Urinary bladder (tissue), 4 donors: ENCODE measurements at places on chromosomes 6 and 20. TPM values are rescaled to one million over a fixed set of nuclear protein-coding genes. Genes with fewer than 3 reads are reported as not detected.
A peak's percentile ranks its signal among the peaks of the same experiment; 100 is the strongest.

DNA sequence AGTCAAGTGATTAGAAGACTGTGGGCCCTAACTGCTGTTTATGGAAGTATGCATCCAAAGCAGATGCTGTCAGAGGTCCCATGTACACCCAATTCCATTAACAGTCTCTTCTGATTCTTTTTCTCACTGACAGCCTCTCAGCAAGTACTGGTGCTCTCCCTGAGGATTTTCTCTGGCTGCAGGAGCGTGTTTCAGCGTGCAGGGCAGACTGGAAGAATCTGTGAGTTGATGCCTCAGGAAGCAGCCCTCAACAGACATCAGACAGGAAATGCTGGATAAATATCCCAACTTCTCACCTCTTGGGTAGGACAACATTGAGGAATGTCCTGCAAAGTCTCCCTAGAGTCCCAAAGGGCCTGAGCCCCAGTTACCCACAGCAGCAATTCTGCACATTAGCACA lies 40.8 kb downstream of the ANKEF1 start:
- no peak for DNase-seq

DNA sequence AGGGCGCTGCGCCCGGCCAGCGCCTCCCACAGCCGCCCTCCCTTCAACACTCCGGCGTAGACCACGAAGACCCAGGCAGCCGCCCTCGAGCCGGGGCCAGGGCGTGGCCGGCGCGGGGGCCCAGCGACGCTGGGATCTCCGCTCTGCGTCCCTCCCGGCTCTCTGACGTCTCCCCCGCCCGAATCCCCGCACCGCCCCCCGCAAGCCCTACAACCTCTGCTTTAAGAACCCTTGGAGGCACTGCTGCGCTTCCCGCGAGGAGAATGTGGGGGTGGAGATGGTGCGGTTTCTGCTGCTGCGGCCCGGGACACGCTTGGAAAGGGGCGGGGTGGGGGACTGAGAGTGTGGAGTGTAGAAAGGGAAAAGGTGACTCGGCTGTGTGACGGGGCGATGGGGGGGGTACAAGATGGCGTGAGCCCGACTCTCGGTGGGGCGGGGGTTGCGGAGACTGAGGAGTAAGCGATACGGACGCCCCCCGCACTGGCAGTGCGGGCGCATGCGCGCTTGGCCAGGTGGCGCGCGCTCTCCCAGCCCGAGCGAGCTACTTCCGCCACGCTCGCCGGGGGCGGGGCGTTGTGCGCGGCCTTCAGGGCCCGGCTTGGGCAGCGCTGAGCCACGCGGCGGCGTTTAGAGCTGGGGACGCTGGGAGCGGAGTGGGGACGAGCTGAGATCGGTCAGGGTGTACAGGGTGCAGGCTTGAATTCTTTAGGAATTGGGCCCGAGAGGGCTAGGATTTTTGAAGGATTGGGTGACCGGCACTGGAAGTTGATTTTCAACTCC lies at the start of gene SUPT3H:
Gene SUPT3H (minus strand): TSS at position 381 of the 780 bp plus-strand sequence.
- DNase-seq, result peak; percentile 87

DNA sequence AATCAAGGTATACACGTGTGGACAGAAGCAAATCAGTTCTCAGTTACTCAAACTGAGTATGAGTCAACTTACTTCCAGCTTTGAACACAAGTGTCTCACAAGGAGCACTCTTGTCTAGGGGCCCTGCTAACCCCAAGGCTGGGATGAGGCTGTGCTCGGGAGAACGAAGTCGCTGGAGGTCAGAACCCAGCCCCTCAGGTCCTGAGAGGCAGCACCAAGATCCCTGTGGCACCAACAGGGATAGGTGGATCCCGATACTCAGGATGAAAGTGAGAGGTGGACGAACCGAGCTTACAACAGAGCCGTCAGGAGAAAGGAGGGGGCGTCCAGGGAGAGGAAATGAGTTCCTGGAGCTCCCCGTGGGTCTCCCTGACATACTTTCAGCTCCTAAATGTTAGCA lies 85.7 kb downstream of the GINS1 start:
- DNase-seq, result no peak

DNA sequence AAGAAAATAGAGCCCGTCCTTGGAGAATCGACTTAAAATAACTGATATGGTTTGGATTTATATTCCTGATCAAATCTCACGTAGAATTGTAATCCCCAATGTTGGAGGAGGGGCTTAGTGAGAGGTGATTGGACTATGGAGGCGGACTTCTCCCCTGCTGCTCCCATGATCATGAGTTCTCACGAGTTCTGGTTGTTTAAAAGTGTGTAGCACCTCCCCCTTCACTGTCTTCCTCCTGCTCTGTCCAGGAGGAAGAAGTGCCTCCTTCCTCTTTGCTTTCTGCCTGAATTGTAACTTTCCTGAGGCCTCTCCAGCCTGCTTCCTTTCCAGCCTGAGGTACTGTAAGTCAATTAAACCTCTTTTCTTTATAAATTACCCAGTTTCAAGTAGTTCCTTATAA lies 529.2 kb downstream of the HAO1 start:
- DNase-seq, result no peak

The NTSR1 gene
- total RNA-seq, result 0.05 TPM

The MYL9 gene
- total RNA-seq, result 42.6 TPM

GRCh38 chr6:1538810-1539478 lies 70.8 kb upstream of the FOXC1 start:
- no peak for DNase-seq

The WFDC10B gene
- not detected for total RNA-seq

The LAMA4 gene
- 426 TPM for total RNA-seq

GRCh38 chr6:15985379-15985959 lies 143.4 kb upstream of the MYLIP start:
- DNase-seq, result no peak

The GSTA1 gene
- total RNA-seq, result not detected

DNA sequence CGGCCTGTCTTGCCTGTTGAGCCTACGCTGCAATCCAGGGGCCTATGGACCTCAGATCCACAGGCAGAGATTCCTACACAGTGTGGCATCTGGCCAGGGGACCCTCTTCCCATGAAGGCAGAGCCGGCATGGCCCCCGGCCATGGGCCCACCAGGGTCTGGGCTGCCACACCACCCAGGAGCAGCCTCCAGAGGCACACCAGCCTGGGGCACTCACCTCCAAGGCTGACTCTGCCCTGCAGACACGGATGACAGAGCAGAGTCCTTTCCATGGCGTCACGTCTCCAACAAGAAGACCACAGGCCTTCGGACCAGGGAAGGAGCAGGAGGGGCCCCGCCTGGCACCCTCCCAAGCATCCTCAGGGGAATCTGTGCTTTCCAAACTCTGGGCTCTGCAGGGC lies 3.5 kb upstream of the HRH3 start:
- DNase-seq, result no peak

DNA sequence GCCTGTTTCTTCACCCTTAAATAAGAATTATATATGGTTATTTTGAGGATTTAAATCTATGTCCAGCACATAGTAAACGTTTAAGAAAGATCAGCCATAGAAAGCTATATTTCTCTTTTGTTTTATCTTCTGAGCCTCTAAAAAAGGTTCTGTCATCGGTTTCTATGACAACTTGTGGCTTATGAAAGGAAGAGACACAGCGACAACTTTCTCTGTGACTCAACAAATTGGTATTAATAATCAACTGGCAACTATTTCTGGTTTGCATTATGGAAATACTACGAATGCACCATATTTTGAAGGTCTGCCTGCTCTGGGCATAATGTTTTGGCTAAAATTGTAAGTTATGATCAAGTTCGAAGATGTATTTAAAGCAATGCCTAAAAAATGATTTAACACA lies 751.0 kb downstream of the CD109 start:
- no peak for DNase-seq

The RALGAPA2 gene
- total RNA-seq, result 41.6 TPM

The ADGRB3 gene
- total RNA-seq, result 29.4 TPM

DNA sequence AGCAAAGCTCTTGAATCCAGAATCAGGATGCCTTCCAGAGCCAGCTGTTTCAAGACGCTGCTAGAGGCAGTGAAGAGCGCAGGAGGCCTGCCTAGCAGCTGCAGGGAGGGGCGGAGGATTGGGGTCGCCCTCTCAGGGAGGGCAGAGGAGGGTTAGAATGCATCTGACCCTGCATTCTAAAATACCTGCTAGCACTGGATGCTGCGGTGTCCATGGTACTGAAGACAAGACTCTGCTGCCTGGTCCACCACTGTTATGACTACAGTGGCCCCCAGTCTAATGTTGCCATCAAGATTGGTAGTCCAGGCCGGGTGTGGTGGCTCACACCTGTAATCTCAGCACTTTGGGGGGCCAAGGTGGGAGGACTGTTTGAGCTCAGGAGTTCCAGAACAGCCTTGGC lies 193.7 kb upstream of the PROKR2 start:
- DNase-seq, result no peak

GRCh38 chr6:131602781-131603312 lies 25.2 kb downstream of the MED23 start:
- no peak for DNase-seq

- DNase-seq, result no peak
These were observed 127.5 kb downstream of the SYCP2 start for GRCh38 chr20:59805786-59806577.

DNA sequence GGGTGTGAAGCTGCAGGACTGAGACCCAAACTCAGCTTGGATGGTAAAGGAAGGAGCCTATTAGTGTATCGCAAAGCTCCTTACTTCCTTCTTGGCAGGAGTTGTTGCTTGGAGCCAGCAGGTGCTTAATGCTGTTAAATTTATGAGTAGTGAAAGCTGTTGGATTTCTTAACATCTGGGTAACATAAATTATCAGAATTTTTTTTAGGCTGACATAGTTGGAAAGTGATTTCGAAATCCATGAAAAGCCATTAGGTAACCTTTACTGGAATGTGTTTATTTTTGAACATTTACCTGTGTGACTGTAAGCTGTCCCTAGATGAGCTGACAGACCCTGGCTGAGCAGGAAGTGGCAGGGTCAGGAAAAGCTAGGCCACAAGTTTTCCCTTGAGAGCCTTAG lies 470.4 kb upstream of the SLC35B3 start:
- no peak for DNase-seq

DNA sequence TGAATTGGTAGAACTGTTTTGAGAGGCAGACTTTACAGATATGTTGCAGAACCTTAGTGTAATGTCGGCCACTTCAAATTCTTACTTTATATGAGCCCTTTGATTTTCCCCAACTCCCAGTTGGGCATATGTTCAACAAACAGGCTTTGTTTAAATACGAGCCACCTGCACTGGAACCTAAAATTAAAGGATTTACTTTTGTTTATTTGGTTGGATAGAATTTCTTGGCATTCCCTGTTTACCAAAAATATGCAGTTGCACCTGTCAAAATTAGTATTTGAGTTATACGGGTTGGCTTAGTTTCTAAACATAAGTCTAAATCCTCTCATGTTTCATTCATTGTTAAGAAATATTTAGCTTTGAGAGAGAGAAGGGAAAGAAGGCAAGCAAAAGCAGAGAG lies 2.4 kb upstream of the GLYATL3 start:
- DNase-seq, result no peak

The CDH4 gene
- 0.42 TPM for total RNA-seq

The CD93 gene
- 72.8 TPM for total RNA-seq
